Stimulated activated CD4-positive, alpha-beta T cell treated with anti-CD3 and anti-CD28 coated beads, Interleukin-12 subunit alpha, Interleukin-12 subunit beta, amount 100 ng/mL, for 24 hours (primary cell): ENCODE measurements at places on chromosomes 3 and 15.

GRCh38 chr3:143590660-143591059, 257.6 kb downstream of the SLC9A9 start:
- DNase-seq = no peak

GRCh38 chr15:66129586-66129985, 124.0 kb downstream of the MEGF11 start:
- DNase-seq = no peak

- no peak for DNase-seq
Observed at GRCh38 chr15:99344639-99345038, 93.4 kb downstream of the LRRC28 start.

DNA sequence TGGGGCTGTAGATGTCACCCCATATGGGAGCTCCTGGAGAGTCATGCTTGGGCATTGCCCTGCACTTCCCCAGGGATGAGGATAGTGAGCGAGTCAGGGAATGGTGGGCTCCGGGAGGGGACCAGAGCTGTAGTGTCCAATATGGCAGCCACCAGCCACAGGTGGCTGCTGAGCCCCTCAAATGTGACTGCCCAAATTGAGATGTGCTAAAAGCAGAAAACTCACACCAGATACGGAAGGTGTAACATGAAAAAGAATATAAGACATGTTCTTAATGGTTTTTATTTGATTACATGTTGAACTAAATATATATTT, 31.7 kb downstream of the GRIP2 start:
- no peak for DNase-seq

DNA sequence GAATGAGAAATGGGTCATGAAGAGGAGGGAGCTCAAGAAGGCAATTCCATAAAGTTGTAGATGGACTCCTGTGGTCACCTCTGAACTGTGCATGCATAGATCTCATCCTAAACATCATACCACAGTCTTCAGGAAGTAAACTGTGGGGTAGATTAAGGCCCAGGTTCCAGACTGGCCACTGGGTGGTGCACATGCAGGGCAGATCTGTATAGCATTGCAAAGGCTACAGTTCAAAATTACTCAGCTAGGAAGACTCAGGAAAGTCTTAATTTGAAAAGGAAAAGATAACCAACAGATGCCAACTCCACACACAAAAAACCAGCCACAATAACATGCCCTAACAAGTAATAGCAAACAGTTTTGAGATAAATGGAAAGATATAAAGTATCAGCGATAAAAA, 20.3 kb downstream of the KY start:
- DNase-seq = no peak
